Mesenchymal stem cell (in vitro differentiated cells and primary cell): ENCODE measurements at places on chromosomes 3 and 15.
A peak's percentile ranks its signal among the peaks of the same experiment; 100 is the strongest.

DNA sequence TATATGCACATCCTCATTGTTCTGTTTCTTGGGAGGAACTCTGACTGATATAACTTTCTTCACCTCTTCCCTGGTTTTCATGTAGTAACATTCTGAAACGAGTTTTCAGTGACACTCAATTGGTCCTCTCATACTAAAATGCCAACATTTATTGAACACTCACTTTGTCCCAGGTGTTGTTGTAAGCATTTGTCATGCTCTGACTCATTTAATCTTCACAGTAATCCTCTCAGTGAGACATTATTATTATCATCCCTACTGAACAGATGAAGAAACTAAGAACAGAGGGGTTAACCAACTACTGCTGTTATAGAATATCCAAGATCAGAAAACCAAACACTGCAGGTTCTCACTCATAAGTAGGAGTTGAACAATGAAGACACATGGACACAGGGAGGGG lies 94.1 kb upstream of the MRPL3 start:
- peaks cover 3% of the 10 kb centered on the region for H3K27me3 ChIP-seq
- H3K27ac ChIP-seq = no peak overlapping the region
- DNase-seq = no peak
- no peaks in the 10 kb centered on the region for H3K4me1 ChIP-seq
- no peak overlapping the region for H3K4me3 ChIP-seq

DNA sequence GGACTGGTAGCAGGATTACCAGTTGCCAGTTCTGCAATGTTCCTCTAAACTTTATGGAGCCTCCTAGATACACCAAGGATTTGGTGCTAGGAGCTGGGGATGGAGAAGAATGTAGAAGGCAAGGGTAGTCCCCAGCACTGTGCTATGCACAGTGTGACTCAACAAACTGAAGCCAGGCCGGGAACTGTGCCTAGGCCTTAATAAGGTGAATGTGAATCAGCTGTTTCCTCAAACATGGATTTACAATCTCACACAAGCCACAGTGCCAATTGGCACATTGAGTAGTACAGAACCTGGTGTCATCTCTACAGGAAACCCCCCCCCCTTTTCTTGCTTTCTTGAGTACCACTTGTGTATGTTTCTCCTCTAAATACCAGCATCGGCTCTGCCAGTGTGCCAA lies 32.5 kb downstream of the MRPS25 start:
- no peak overlapping the region for H3K27ac ChIP-seq
- no peaks in the 10 kb centered on the region for H3K27me3 ChIP-seq
- no peaks in the 10 kb centered on the region for H3K4me1 ChIP-seq
- peaks cover 91% of the 10 kb centered on the region for H3K36me3 ChIP-seq

DNA sequence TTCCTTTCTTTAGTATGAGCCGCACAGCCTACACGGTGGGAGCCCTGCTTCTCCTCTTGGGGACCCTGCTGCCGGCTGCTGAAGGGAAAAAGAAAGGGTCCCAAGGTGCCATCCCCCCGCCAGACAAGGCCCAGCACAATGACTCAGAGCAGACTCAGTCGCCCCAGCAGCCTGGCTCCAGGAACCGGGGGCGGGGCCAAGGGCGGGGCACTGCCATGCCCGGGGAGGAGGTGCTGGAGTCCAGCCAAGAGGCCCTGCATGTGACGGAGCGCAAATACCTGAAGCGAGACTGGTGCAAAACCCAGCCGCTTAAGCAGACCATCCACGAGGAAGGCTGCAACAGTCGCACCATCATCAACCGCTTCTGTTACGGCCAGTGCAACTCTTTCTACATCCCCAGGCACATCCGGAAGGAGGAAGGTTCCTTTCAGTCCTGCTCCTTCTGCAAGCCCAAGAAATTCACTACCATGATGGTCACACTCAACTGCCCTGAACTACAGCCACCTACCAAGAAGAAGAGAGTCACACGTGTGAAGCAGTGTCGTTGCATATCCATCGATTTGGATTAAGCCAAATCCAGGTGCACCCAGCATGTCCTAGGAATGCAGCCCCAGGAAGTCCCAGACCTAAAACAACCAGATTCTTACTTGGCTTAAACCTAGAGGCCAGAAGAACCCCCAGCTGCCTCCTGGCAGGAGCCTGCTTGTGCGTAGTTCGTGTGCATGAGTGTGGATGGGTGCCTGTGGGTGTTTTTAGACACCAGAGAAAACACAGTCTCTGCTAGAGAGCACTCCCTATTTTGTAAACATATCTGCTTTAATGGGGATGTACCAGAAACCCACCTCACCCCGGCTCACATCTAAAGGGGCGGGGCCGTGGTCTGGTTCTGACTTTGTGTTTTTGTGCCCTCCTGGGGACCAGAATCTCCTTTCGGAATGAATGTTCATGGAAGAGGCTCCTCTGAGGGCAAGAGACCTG lies 13.2 kb downstream of the GREM1 start:
- H3K4me3 ChIP-seq = no peak overlapping the region
- no peak for DNase-seq
- H3K36me3 ChIP-seq = no peaks in the 10 kb centered on the region
- peaks cover 8% of the 10 kb centered on the region for H3K4me1 ChIP-seq

GRCh38 chr3:80157546-80157945 lies 389.7 kb upstream of the ROBO1 start:
- no peak overlapping the region for H3K4me3 ChIP-seq
- DNase-seq = no peak
- H3K27me3 ChIP-seq = no peaks in the 10 kb centered on the region
- H3K27ac ChIP-seq = no peak overlapping the region
- H3K4me1 ChIP-seq = no peaks in the 10 kb centered on the region

DNA sequence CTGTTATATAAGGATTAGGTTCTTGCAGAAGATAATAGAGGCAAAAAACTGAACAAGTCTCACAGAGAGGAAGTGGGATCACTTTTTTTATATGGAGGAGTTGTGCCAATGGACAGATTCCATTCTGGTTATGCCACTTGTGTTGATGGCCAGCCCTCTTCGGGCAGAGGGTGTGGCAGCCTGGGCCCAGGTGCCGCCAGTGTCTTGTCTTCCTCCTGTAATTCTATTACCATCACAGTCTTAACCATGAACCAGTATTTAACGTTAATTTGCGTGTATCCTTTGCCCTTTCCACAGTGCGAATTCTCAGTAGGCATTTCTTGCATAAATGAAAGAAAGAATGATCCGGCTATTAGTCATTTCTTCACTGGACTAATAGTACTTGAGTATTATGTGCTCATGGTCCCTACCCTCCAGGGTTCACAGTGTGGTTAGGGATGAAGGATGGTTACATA lies 7.0 kb upstream of the USP4 start:
- H3K27ac ChIP-seq = no peak overlapping the region
- H3K27me3 ChIP-seq = no peaks in the 10 kb centered on the region
- peak; percentile 34 for DNase-seq
- H3K4me1 ChIP-seq = peaks cover 9% of the 10 kb centered on the region
- peak overlapping the region; percentile 30 for H3K4me3 ChIP-seq
- no peaks in the 10 kb centered on the region for H3K36me3 ChIP-seq

DNA sequence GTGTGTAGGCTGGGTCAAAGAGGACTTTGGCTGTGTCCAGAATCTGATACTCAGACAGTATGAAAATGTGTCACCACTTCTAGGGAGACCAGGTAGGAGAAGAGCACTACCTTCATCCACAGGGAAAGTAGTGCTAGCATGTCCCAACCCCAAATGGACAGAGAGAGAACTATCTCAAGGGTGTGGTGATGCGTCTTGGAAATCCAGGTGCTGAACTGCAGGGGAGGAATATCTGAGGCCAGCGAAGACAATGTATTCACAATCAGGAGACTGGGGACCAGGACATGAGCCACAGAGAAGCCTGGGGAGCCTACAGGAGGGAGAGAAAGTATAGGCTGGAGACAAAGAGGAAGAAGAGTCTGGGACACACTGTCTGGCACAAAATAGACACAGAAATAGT lies 152.0 kb upstream of the WNT5A start:
- H3K4me3 ChIP-seq = no peak overlapping the region
- H3K27me3 ChIP-seq = peaks cover 11% of the 10 kb centered on the region
- H3K36me3 ChIP-seq = no peaks in the 10 kb centered on the region
- no peak overlapping the region for H3K27ac ChIP-seq
- no peak for DNase-seq

DNA sequence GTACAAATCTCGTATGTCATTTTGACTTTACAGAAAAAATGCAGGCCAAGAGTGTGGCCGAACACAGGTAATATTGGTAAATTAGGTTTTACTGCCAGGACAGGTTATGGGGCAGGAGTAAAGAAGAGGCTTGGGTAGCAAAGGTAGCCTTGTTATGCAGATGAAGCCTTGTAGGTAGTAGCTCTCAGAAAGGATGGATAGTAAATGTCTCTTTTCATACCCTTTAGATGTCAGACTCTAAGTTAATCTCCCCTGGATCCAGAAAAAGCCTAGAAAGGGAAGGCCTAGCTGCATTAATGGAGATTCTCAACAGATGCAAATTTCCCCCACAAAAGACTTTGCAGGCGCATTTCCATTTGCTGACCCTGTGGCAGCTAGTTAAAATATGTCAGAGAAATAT lies 1445.1 kb upstream of the CADM2 start:
- H3K27me3 ChIP-seq = no peaks in the 10 kb centered on the region
- peaks cover 4% of the 10 kb centered on the region for H3K4me1 ChIP-seq
- peak overlapping the region; percentile 31 for H3K27ac ChIP-seq
- DNase-seq = no peak
- H3K4me3 ChIP-seq = no peak overlapping the region

DNA sequence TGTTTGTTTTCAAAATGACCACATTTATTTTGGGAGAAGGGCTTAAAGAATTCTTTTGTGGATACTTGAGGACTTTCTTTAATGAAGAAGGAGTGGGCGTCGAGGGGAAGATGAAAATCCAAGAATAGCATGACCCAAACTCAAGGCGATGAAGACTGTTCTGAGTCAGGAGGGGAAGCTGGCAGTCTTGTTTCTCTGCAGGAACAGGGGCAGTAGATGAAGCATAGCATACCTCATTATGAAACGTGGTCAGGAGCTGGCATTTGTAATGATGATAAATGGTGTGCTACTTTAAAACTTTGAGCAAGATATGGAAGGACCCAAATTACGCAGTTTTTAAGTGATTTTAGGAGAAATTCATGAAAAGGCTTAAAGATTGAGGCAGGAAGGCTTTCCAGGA lies 549.0 kb downstream of the IGSF11 start:
- no peaks in the 10 kb centered on the region for H3K27me3 ChIP-seq
- DNase-seq = no peak
- no peaks in the 10 kb centered on the region for H3K4me1 ChIP-seq
